Stimulated activated CD8-positive, alpha-beta memory T cell treated with anti-CD3 and anti-CD28 coated beads, Interleukin-7, amount 100 ng/mL, for 1 hour (primary cell): ENCODE measurements at places on chromosomes 13 and 19.

- DNase-seq, result no peak
Observed at GRCh38 chr13:73055813-73056564, 2.8 kb upstream of the KLF5 start.

DNA sequence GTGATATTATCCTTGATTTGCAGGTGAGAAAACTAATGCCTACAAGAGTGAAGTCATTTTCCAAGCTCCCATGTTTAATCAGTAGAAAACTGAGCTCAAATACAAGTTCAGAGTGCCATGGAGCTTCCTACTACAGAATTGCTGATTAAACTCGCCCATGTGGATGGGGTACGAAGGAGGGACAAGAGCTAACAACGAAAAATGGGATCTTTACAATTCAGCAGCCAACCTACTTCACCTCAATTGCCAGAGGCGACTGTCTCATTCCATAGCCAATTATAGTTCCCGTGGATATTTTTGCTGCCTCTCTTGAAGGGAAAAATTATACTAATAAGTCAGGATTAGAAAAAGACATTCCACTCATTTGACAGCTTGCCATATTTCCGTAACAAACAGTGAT is 1155.1 kb downstream of the OLFM4 start:
- no peak for DNase-seq

- DNase-seq, result no peak
Observed at GRCh38 chr13:64305246-64305645, 2889.6 kb upstream of the PCDH20 start.

DNA sequence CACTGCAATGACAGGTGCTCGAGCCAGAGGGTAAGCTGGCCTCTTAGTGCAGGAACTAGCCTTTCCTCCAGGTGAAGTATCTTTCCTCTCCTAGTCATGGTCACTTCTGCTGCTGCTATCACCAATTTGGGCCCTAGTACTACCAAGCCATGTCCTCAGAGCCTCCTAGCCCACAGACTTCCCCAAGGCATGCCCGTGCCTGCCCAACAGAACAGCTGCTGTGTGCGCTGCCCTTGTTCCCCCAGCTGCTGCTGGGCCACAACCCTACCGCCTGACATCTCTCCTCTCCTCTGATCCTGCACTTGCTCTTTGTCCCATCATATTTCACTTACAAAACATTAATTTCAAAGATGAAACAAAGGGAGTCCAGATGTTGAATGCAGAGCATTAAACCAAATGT is 168.5 kb upstream of the FREM2 start:
- no peak for DNase-seq

DNA sequence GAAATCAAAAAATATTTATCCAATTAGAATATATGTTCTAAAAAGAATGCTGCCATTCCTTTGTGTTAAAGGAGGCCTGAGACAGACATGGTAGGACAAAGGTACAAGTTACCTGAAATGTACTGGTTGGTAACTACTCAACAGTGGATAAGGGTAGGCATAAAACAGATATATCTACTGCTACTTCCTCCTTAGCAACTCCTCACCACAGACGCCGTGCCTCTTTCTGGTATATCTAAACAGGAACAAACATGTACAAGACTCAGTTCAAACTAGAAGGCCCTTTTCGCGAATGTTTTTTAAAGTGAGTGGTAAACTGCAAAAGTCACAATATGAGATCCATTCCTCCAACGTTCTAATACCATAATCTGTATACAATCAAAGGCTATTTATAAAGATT is 86.9 kb downstream of the TBC1D4 start:
- no peak for DNase-seq

GRCh38 chr19:9782338-9782737 is 13.8 kb upstream of the ZNF846 start:
- DNase-seq, result no peak

DNA sequence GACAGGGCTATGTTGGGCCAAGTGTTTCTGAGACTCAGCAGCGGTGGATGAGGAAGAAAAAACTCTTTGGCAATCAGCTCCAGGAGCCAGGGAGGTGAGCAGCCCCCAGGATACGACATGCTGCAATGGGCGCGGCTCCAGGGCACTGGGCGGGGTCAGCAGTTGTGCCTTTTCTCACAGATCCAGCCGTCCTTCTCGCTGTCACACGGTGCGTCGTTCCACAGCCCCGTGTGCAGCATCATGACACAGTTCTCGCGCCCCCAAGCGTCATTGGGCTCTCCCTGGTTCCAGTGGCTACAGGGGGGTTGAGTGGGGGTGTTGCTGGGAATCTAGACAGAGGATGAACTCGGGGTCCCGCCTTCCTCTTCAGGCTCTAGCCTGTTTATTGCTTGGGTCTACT is 2.7 kb downstream of the CLEC4G start:
- no peak for DNase-seq

- DNase-seq, result no peak
Observed at GRCh38 chr13:89610331-89610730, 1737.2 kb upstream of the MIR17HG start.

DNA sequence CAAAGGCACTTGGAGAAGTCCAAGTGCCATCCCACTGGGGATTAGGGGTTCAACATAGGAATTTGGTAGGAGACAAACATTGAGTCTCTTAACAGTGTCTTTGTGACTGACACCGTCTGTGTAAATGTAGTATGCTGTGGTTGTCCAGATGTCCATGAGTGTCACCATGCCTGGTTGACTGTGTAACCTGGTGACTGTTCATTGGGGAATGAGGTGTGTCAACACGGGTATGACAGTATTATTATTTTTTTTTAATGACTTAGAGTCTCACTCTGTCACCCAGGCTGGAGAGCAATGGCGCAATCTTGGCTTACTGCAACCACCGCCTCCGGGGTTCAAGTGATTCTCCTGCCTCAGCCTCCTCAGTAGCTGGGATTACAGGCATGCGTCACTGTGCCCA is 16.2 kb downstream of the PKN1 start:
- DNase-seq, result no peak

DNA sequence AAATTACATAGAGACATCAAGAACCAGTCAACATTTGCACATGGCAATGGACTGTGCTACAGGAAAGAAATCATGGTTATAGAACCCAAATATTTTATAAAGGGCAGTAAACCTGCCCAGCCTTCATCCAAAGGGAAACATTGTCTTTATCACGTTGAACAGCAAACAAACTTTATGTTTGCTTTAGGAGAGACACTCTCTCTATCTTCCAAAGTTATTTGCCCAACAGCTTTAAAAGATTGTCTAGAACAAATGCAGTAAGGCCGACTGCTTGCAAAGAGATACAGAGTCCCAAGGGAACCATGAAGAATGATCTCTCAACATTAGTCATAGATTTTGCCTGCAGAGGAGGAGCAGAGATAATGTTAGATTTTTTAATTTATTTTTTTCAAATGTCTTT is 1323.5 kb upstream of the SLC10A2 start:
- no peak for DNase-seq

DNA sequence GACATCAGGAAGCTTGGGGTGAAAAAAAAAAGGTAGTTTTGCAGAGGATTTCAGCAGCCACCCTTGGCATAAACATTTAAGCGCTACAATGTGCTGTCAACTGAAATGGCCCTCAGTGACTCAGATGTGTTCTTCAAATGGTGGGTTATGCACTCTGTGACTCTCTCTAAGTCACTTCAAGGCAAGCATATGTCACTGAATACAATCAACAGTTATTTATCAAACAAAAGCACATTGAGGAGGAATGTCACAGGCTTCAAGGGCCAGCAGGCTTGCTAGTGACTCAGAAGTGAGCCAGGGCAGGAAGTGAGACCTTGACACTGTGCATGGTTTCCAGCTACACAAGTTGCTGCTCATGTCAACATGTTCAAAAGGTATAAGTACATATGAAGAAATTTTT is 523.7 kb upstream of the HTR2A start:
- no peak for DNase-seq

DNA sequence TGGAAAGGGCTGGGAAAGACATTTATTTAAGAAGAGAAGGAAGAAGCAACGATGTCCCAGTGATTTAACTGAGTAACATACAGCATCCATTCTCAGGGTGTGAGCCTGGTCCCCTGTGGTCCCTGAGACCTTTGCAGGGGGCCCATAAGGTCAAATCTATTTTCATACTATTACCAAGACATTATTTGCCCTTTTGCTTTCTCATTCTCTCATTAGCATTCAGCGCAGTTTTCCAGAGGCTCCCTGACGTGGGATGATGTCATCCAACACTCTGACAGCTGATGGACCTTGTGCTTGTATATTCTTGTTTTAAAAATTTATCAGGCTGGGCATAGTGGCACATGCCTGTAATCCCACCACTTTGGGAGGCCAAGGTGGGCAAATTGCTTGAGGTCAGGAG is 18.3 kb upstream of the HNRNPUL1 start:
- no peak for DNase-seq

- no peak for DNase-seq
Observed at GRCh38 chr19:33461256-33462111, 60.1 kb downstream of the PEPD start.

DNA sequence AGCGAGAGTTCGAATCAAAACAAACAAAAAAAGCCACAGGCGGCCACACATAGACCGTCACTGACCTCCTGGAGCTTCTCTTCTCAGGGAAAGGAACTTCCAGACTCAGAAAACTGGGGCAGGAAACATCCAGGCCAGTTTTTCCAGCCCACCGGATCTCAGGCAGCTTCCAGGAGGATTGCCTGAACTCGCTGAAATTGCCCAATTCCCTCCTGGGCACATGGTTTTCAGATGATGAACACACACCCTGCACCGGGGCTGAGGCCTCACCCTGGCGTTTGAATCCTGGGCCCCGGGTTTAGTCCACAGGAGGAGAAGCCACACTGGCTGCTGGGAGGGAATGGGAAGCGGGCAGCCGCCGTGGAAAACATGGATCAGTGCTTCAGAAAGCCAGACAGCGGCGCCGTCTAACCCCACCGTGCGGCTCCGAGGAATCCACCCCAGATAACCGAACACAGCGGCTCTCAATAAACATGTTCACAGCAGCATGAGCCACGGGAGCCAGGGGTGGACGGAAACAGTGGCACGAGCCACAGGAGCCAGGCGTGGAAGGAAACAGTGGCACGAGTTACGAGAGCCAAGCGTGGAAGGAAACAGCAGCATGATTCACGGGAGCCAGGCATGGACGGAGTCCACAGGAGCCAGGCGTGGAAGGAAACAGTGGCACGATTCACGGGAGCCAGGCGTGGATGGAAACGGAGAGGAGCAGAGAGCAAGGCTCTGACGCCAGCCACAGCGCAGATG is 18.2 kb upstream of the PTBP1 start:
- no peak for DNase-seq

- no peak for DNase-seq
Observed at GRCh38 chr13:93045836-93046235, 180.8 kb upstream of the GPC6 start.

DNA sequence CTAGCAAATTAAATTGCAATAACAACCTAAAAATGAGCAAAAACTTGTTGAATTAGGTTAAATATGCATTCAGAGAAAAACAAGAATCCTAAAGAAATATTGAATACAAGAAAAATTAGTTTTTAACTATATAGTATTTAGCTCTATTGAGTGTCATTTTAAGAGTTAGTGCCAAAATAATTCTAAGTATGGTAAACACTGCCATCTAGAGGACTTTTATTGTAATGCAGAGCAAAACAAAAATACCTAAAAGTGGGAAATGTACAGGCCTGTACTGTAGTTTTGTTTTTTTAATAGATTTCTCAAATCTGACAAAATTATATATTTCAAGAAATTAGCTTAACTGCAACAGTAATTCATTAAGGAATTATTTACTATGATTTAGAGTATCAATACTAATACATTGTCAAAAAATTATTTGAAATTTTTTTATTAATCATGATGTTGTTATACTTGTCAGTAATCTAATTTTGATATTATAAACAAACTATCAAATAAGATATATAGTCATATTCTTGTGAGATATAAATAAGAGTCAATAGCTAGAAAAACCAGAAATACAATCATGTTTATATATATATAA is 8.2 kb upstream of the PCDH9 start:
- no peak for DNase-seq

- DNase-seq, result no peak
Observed at GRCh38 chr13:30466358-30466714, 600 bp upstream of the HMGB1 start.

DNA sequence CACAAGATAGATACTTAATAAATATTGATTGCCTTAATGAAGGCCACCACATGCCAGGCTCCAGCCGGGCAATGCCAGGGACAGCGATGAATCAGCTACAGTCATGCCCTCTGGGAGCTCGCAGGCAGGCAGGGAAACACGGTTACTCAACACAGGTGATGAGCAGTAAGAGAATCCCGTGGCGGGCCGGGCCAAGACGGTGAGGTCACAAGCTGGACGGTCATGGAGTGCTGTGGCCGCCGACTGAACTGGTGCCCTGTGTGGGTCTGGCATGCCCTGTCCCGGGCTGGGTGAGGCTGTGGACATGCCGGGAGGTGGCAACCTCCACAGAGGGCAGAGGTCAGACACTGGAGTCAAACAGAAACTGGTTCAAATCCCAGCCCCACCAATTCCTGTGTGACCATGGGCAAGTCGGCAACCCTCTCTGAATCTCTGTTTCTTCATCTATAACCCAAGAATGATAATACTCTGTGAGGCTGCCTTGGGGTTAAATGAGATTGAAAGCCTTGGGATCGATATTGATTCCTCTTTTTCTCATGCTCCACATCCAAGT is 13.2 kb upstream of the PAK4 start:
- DNase-seq, result no peak
